ENCODE measurements at places on chromosomes 16 and 17.

DNA sequence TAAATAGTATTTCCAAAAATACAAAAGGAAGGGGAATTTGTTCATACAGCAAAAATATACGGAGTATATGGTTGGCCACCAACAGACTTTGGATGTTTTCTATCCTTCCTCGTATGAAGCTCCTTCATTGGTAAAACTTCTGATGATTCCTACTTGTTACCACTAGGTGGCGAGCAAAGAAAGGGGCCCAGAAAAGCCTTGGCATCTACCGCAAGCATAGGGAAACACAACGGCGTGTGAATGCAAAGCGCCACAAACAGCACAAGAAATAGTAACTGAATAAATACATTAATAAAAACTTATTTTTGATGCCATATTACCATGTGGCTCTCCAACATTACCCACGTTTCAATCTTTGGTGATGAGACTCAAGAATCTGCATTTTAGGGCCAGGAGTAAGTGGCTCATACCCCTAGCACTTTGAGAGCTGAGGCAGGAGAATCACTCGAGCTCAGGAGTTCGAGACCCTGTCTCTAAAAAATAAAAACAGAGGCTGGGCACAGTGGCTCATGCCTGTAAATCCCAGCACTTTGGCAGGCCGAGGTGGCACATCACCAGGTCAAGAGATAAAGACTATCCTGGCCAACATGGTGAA is 34.5 kb downstream of the YWHAE start:
- DNase-seq = peak; percentile 55

- no peak for DNase-seq
Observed at GRCh38 chr16:85138073-85138824, 26.0 kb upstream of the CIBAR2 start.

GRCh38 chr17:38777641-38778250 is 21.6 kb downstream of the PIP4K2B start:
- DNase-seq = no peak

DNA sequence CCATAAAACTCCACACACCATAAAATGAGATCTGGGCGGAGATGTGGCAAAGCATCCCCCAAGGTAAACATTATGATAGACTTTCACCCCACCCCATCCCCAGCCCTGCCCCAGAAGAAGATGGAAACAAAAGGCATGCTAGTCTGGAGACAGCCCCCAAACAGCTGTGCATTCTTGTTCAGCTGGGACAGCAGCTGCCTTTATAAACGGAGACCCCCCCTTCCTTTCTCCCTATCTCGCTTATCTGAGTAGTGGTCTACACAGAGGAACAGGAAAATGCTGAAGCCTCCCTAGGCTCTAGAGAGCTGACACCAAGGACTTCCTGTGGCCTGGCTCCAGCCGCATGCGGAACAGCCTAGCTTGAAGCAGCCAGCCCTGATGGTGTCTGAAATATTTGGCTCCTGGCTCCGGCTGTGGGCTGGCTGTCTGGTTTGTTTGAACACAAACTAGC is 190.3 kb upstream of the ANKFN1 start:
- DNase-seq = no peak

DNA sequence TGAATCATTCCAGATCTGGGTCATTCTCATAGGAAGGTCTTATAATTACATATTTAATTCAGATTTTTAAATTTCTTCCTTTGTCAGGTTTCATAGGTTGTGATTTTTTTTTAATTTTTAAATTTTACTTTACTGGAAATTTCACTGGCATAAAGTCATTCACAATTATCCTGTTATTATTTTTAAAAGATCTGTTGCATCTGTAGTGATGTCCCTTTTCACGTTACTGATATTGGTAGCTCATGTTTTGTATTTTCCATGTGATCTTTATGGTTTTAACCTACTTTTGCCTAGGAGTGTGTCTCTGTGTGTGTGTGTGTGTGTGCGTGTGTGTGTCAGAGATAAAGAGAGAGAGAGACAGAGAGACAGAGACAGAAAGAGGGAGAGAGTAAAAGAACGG is 216.6 kb upstream of the KCNJ16 start:
- no peak for DNase-seq

- DNase-seq = no peak
Observed at GRCh38 chr16:6547131-6547530, 785.5 kb upstream of the RBFOX1 start.

DNA sequence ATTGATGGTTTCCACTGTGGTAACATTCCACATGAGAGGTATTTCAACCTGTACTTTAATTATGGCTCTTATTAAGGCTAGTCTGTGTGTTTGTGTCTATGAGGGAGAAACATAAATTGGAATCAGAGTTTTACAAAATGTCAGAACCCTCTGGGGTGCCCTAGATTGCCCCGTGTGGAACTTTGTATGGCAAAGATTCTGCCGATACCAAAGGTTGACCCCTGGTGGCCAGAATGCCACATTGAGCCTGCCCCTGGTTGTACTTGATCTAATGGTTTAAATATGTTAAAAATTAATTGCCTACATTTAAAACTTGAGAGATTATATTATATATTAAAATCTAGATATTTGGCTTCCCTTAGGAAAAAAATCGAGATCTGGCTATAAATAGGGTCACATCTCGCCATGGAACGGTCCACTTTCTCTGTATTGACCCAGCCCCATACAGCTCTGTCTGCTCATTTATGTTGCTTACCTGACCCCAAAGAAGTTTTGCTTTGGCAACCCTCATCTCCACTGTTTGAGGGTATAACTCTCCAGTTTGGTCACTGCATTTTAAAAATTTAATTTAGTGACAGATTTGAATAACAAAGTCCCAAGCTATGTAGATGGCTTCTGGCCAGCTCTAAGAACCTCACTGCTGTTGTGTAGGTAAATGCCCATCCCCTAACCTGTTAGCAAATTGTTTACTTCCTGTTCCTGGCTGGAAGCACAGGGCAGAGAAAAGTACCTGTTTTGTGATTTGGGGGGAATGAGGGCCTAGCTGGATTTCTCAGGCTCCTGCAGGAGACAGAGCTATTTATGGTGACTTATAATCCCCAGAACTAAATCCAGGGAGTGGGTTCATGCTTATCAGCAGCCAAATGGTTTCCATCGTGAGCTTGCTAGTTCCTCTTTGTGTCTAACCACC is 95.0 kb downstream of the PLCG2 start:
- DNase-seq = no peak

GRCh38 chr16:1034230-1035065 is 38.1 kb upstream of the SSTR5 start:
- DNase-seq = no peak

GRCh38 chr16:57403965-57404817 is at the start of gene CCL17:
TSS of gene CCL17 (plus strand) at chr16:57404767. CDS start at chr16:57413933, 9,166 bp downstream.
- no peak for DNase-seq

- DNase-seq = no peak
Observed at GRCh38 chr17:1289695-1290094, 10.2 kb downstream of the TRARG1 start.

DNA sequence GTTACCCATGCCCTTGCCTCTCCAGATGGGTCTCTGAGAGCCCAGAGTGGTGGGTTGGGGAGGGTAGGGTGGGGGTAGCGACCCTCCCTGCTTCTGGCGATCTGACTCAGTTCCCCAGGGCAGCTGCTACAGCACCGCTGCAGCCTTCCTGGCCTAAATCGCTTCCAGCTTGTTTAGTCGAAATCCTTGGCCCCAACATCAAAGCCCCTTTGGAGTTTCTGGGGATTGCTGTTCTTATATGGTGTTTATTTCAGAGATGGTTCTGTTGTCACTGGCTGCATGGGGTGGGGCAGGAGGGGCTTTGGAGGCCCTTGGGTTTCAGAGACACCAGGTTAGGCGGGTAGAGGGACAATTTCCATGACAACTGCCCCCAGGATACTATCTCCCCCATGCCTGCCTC is 35.9 kb downstream of the FZD2 start:
- DNase-seq = no peak

DNA sequence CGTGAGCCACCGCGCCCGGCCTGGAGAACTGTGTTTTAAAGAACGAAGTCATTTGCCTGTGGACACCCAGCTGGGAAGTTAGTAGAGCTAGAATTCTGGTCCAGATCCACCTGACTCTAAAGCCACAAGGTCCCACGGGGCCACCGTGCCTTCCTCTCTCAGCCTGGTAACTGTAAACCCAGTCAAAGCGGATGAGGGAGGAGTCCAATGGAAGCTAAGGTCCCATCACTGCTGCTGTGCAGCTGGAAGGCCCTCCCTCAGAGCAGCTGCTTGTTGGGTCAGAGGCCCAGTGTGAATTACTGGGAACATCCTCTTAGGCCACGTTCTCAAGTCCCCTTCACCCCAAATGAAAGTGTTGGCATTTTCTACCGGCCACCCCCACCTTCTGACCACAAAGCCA is 48.8 kb upstream of the CACNG5 start:
- DNase-seq = no peak

DNA sequence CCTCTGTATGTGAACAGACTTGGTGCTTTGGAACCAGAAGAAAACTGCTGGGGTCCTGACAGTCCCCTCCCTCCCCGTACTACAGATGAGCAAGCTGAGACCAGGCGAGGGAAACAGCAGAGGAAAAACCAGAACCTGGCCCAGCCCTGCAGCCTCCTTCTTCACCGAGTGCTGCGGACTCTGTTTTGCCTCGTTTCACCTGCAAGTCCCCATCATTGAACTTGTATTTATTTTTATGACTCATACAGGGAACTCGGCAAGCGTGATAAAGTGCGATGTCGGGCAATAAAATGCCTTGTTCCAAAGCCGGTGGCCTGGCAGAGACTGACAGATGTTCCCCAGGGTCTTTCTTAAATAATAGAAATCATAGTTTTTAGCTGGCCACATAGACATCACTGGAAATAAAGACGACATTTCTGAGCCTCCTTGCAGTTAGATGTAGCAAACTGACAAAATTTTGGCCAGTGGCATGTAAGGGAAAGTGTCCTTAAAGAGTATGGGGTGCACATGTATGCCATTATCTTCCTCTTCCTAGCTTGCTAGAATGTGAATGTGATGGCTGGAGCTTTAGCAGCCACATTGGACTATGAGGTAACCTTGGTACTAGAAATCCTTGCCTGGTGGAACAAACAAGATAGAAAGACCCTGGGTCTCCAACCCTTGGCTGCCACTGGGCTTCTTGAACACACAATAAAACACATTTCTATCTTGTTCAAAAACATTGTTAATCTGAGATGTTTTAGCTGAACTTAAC is 128.6 kb downstream of the IRF8 start:
- DNase-seq = no peak

DNA sequence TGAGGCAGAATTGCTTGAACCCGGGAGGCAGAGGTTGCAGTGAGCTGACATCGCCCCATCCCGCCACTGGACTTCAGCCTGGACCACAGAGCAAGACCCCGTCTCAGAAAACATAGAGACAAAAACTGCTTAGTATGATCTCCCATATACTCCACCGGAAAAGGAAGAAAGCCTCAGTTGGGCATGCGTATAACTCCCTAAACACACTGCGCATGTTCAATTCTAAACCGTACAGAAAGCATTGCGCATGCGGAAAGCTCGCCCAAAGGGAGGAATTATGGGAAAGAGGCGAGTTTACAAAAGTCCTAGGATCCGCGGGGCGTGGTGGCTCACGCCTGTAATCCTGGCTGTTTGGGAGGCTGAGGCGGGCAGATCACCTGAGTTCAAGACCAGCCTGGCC is 312.7 kb upstream of the ERCC4 start:
- DNase-seq = no peak

DNA sequence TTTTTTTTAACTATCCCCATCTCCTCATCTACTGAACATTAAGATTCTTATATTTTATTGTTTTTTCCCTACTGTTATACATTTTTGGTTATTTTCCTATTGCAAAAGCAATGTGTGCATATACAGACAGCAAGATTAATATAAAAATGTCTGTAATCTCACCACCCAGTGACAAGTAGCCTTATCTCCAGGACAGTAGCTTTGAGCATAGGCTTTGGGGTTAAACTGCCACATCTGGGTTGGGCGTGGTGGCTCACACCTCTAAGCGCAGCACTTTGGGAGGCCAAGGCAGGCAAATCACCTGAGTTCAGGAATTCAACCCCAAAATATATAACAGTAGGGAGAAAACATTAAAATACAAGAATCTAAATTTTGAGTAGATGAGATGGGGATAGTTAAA is 27.4 kb upstream of the SSTR2 start:
- no peak for DNase-seq

DNA sequence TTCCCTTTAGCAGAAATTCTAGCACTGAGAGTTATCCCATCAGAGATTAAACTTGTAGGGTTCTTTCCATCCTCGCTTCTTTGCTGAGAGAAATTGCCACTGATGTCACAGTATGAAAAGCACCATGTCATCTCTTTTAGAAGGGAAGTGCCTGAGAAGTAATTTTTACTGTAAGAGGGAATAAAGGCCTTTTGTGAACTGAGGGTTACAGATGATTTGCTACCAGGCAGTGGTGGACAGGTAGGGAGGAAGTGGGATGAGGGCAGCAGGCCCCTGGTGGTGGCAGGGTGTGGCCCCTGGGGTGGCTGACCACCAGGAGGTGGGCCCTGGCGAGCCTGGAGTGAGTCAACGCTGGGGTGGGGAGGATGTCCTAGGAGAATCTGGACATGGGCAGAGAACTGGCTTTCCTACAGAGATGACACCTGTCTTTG is 6.4 kb upstream of the MILR1 start:
- no peak for DNase-seq

- peak; percentile 85 for DNase-seq
Observed at GRCh38 chr17:67575325-67575724, 142.4 kb upstream of the NOL11 start.

GRCh38 chr17:5607946-5608345 is 23.6 kb upstream of the NLRP1 start:
- no peak for DNase-seq

DNA sequence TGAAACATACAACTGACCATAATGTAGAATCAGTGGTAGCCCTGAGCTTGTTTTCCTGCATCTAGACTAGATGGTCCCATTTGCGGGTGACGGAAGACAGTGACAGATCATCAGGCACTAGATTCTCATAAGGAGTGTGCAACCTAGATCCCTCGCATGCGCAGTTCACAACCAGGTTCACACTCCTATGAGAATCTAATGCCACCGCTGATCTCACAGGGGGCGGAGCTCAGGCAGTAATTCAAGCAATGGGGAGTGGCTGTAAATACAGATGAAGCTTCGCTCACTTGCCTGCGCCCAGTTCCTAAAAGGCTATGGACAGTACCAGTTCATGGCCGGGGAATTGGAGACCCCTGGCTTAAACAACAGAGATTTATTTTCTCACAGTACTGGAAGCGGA is 656.3 kb downstream of the HS3ST4 start:
- no peak for DNase-seq
